ENCODE measurements at places on chromosomes 12 and 14. TPM values are rescaled to one million over a fixed set of nuclear protein-coding genes. Genes with fewer than 3 reads are reported as not detected.

The CCDC197 gene
- total RNA-seq = not detected

The KRT75 gene
- not detected for total RNA-seq

The TPH2 gene
- total RNA-seq = not detected

The CABP1 gene
- total RNA-seq = not detected

The IGF1 gene
- total RNA-seq = 18.1 TPM

The SFSWAP gene
- 33.9 TPM for total RNA-seq

The TAS2R20 gene
- 1.7 TPM for total RNA-seq

The PA2G4 gene
- total RNA-seq = 36.7 TPM

The HIP1R gene
- 34.2 TPM for total RNA-seq

DNA sequence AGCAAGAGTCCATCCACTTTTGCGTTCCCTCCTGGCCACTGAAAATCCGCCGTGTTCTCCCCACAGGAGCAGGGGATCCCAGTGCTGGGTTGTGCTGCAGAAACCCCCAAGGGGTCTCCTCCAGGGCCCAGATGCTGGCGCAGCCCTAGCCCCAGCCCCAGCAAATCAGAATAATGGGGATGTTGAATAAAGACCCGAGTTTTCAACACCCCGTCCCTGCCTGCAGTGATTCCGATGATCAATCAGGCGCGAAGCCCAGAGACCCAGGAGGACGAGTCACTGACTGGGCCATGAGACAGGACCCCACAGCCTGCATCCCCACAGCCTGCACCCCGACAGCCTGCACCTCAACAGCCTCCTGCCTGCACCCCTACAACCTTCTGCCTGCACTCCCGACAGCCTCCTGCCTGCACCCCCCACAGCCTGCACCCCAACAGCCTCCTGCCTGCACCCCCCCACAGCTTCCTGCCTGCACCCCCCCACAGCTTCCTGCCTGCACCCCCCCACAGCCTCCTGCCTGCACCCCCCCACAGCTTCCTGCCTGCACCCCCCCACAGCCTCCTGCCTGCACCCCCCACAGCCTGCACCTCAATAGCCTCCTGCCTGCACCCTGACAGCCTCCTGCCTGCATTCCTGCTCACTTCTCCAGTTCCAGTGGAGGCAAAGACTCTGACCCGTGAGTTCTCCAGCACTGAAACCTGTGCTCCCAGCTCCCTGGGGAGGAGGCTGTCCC is 37.2 kb downstream of the TNFAIP2 start:
- H3K4me1 ChIP-seq = no peaks in the 10 kb centered on the region
- no peaks in the 10 kb centered on the region for H3K36me3 ChIP-seq
- no peak for DNase-seq
- H3K4me3 ChIP-seq = no peak overlapping the region

DNA sequence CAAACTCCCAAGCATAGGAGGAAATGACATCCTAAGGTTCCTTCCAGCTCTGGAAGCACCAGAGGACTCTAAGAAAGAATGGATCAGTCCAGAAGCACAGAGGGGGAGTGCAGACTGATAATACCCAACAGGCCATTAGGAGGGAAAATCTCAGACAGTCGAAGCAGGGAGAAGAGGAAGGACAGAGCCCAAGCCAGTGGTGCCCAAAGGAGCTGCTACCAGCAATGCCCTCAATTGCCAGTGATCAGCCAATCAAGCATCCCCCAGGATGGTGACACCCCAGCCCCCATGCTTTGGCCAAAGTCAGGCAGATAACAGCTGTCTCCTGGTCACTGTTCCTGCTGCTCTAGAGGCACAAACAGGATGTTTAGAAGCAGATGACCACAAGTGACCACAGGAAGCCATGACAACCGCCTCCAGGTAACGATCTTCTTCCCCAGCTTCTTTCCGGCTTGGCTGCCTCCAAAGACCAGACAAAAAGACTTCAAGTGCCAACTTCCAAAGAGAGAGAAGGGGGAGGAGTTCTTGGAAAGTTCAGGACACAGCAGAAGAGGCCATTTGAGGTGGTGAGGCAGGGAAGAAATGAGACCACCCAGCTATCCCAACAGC is 16.2 kb downstream of the PXN start:
- H3K4me1 ChIP-seq = peaks cover 94% of the 10 kb centered on the region
- no peaks in the 10 kb centered on the region for H3K27me3 ChIP-seq
- H3K27ac ChIP-seq = peak overlapping the region; percentile 87
- no peak for DNase-seq
- no peak overlapping the region for H3K4me3 ChIP-seq

- no peak overlapping the region for H3K27ac ChIP-seq
- no peaks in the 10 kb centered on the region for H3K27me3 ChIP-seq
- no peak overlapping the region for H3K4me3 ChIP-seq
- H3K4me1 ChIP-seq = no peaks in the 10 kb centered on the region
- H3K36me3 ChIP-seq = no peaks in the 10 kb centered on the region
- DNase-seq = peak; percentile 25
These were observed 1323.3 kb downstream of the LRFN5 start for GRCh38 chr14:42929806-42930480.

DNA sequence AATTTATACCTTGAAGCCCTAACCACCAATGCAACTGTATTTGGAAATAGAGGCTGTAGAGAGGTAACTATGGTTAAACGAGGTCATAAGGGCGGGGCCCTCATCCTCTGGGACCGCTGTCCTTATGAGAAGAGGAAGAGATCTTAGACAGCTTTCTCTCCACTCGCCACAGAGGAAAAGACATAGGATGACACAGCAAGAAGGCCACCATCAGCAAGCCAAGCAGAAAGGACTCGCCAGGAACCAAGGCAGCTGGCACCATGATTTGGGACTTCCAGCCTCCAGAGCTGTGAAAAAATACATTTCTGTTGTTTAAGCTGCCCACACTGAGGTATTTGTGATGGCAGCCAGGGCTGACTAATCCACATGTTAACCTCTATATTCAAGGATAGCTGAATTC is 30.4 kb upstream of the BCAT1 start:
- no peaks in the 10 kb centered on the region for H3K4me1 ChIP-seq
- peak; percentile 37 for DNase-seq
- no peaks in the 10 kb centered on the region for H3K27me3 ChIP-seq
- H3K27ac ChIP-seq = no peak overlapping the region

DNA sequence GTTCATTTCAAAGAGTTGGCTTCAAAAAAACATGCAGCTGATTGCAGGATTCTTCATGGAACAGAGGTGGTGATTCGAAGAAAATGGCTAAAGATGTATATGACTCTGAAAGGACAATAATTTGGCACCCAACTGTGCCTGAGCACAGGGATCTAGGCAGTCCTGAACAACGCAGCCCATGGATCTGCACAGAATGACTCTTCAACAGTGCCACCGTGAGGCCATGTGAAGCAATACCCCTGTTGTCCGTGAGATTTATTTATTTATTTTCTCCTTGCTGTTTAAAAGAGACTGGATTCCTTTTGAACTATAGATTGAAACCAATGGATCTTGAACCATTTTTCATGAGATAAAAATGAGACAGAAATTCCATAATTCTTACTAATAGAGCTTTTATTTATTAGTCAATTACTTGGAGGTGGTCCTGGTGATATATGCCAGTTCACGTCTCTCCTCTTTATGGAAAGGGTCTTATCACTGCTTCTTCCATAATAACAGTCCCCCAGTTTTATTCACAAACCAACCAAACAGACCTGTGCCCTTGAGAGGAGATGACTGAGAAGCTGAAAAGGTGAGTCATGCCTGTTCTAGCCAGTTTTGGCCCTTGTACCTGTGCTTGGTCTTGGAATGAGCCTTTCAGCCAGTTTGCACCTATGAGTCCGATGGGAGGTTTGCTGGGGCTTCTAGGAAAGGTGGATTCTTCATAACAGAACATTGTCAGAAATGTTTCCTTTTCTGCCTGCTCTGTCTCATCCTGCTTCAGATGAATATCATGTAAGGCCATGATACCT is 1598.3 kb downstream of the AACS start:
- H3K4me1 ChIP-seq = no peaks in the 10 kb centered on the region
- no peak overlapping the region for H3K4me3 ChIP-seq
- H3K27me3 ChIP-seq = no peaks in the 10 kb centered on the region
- DNase-seq = no peak
- H3K36me3 ChIP-seq = no peaks in the 10 kb centered on the region

GRCh38 chr14:36522347-36522971 is 2.4 kb upstream of the NKX2-1 start:
- DNase-seq = peak; percentile 37
- peaks cover 16% of the 10 kb centered on the region for H3K4me1 ChIP-seq
- peak overlapping the region; percentile 52 for H3K4me3 ChIP-seq
- peaks cover 32% of the 10 kb centered on the region for H3K27me3 ChIP-seq

GRCh38 chr12:81212996-81213696 is 135.3 kb downstream of the ACSS3 start:
- no peaks in the 10 kb centered on the region for H3K4me1 ChIP-seq
- no peaks in the 10 kb centered on the region for H3K36me3 ChIP-seq
- H3K27me3 ChIP-seq = no peaks in the 10 kb centered on the region
- DNase-seq = no peak
- no peak overlapping the region for H3K27ac ChIP-seq

DNA sequence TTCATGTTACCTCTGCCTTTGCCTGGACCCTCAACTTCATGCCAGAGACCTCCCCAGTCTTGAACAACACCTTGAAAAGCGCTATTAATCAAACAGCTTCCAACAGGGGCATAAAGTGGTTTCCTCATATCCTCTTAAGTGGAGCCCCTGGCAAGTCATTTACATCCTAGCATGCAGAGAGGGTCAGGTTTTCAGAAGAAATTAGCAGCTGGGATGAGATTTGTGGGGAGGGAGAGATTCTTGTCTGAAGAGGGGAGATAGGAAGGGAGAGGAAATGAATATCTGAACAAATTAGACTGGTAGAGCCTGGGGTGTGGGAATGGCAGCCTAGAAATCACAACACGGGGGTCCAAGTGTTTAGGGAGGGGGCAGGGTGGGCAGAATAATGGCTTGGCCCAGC is 45.6 kb downstream of the CALM1 start:
- H3K36me3 ChIP-seq = no peaks in the 10 kb centered on the region
- H3K27ac ChIP-seq = no peak overlapping the region
- no peaks in the 10 kb centered on the region for H3K27me3 ChIP-seq
- no peak overlapping the region for H3K4me3 ChIP-seq
- peaks cover 8% of the 10 kb centered on the region for H3K4me1 ChIP-seq

- H3K27me3 ChIP-seq = no peaks in the 10 kb centered on the region
- H3K27ac ChIP-seq = peak overlapping the region; percentile 93
- H3K36me3 ChIP-seq = peaks cover 18% of the 10 kb centered on the region
- H3K4me1 ChIP-seq = peaks cover 69% of the 10 kb centered on the region
These were observed 25.1 kb upstream of the RPLP0 start for GRCh38 chr12:120225852-120226640.

DNA sequence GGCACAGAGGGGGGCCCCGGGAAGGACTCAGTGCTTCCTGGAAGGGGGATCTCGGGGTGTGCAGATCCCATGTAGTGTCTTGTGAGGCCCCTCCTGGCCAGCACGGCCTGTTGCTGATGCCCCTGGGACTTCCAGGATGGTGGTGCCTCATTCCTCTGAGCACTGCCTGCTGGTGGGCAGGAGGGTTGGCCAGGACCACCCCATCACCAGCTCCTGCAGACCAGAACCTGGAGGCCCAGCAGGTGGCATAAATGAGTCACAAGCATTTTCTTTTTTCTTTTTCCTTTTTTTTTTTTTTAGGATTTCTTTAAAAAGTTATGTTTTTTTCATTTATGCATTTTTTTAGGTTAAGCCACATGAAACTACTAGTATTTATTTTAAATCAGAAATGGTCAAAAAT is 8.0 kb downstream of the MMP17 start:
- H3K4me3 ChIP-seq = no peak overlapping the region
- H3K36me3 ChIP-seq = no peaks in the 10 kb centered on the region
- H3K4me1 ChIP-seq = peaks cover 3% of the 10 kb centered on the region
- no peak for DNase-seq
- H3K27me3 ChIP-seq = peaks cover 4% of the 10 kb centered on the region

GRCh38 chr14:95137164-95137803 is 20.0 kb downstream of the DICER1 start:
- H3K27me3 ChIP-seq = no peaks in the 10 kb centered on the region
- H3K27ac ChIP-seq = peak overlapping the region; percentile 27
- no peak overlapping the region for H3K4me3 ChIP-seq
- H3K36me3 ChIP-seq = peaks cover 7% of the 10 kb centered on the region
- peaks cover 54% of the 10 kb centered on the region for H3K4me1 ChIP-seq
- DNase-seq = no peak

- no peaks in the 10 kb centered on the region for H3K36me3 ChIP-seq
- H3K4me3 ChIP-seq = no peak overlapping the region
- H3K27ac ChIP-seq = no peak overlapping the region
- H3K27me3 ChIP-seq = peaks cover 15% of the 10 kb centered on the region
These were observed 4.4 kb downstream of the SPTB start for GRCh38 chr14:64875350-64875749.

DNA sequence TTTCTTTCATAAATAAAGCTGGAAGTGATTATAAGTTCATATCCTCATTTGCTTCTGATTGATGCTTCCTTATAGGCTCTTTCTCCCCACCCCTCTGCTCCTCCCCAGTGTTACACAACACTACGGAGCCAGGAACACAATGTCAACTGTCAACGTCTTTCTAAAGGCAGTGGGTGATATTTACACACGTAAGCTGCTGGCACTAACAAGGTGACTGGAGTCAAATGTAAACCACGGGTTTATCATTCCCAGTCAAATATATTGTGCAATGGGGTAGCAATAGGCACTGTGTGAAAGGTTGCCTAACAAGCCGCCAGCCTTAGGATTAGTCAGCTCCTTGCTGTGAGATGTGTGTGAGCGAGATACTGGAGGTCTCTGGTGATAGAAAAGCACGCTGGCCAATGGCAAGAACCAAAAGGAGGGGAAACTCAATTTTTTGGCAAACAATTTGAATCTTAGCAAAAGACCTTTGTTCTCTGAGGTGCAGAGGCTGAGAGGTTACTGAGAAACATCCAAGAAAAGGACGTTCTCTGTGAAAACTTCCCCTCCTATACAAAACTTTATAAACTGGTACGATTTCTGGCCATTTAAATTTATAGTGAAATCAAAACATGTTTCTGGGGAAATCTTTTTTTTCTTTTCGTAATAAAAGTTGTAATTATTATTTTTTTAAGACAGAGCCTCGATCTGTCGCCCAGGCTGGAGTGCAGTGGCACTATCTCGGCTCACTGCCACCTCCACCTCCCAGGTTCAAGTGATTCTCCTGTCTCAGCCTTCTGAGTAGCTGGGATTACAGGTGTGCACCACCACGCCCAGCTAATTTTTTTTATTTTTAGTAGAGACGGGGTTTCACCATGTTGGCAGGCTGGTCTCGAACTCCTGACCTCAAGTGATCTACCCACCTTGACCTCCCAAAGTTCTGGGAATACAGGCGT is 22.3 kb upstream of the HECTD1 start:
- peaks cover 20% of the 10 kb centered on the region for H3K4me1 ChIP-seq
- peak overlapping the region; percentile 44 for H3K27ac ChIP-seq
- peak overlapping the region; percentile 10 for H3K4me3 ChIP-seq

DNA sequence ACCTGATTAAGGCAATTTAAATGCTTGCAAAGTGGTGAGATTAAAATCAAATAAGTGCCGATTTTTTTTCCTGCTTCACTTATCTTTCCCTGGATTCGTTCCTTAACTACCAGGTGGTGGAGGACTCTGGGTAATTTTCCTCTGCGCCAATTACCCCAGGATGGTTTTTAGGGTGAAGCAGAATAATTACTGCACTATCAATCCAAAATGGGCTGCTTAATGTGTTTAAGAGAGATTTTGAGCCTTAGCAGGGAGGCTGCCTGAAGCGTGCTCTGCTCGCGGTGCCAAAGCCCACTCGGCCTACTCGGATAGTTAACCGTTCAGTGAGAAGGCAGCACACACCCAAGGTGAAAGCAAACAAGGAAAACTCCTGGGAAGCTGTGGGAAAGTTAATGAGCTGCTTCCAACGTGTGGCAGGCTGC is 274.9 kb upstream of the LMO3 start:
- no peak overlapping the region for H3K4me3 ChIP-seq
- H3K4me1 ChIP-seq = no peaks in the 10 kb centered on the region
- no peaks in the 10 kb centered on the region for H3K36me3 ChIP-seq
- H3K27me3 ChIP-seq = no peaks in the 10 kb centered on the region
- DNase-seq = peak; percentile 22
- H3K27ac ChIP-seq = no peak overlapping the region

Data from upper lobe of left lung (tissue), 6 donors.